ENCODE measurements at places on chromosomes 7 and 10.

- DNase-seq = no peak
Observed at GRCh38 chr7:100865372-100865911, 1.7 kb upstream of the TRIP6 start.

GRCh38 chr10:124429576-124429975 lies 10.9 kb upstream of the OAT start:
- no peak for DNase-seq

- no peak for DNase-seq
Observed at GRCh38 chr7:30246392-30246791, 38.0 kb upstream of the ZNRF2 start.

- DNase-seq = no peak
Observed at GRCh38 chr10:66982792-66983474, 57.1 kb downstream of the LRRTM3 start.

GRCh38 chr7:135428011-135428410 lies 81.9 kb downstream of the CNOT4 start:
- DNase-seq = no peak

DNA sequence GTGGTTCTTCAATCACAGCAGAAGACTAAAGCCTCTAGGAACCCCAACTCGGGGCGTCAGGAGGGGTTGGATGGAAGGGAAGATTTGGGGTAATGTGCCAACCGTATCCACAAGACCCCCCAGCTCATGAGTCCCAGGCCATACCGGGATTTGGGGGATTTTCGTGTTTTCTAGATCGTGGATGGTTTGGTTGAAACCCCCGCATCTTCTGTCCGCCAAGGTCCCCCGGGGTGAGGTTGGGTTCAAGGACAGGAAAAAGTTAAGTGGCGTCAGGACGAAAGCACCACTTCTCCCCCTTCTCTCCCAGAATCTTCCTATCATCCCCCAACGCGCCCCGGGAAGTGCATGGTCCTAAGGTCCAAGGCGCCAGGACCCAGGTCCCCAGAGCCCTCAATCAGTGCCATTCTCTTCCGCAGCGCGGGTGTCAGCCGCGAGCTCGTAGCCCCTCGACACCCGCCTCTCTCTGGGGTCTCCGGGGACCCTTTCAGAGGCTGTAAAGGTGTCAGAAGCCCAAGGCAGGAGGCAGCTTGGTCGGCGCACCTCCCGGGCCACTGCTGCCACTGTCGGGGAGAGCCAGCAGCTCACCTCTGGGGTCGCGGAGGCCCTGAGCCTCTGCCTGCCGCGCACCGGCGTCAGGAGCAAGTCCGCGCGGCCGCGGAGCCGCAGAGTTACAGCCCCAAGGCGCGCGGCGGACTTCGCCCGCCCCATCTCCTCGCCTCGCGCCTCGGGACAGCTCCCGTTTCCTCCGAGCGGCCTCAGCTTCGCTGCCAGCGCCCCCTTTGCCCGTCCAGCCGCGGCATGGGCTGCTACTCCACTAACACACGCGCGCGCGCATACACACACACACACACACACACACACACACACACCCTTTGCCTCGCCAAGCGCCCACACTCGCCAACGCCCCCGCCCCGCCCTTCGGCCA lies 1.5 kb downstream of the MKX start:
- DNase-seq = peak; percentile 48
